ENCODE measurements at places on chromosomes 2 and 18.
A peak's percentile ranks its signal among the peaks of the same experiment; 100 is the strongest.

DNA sequence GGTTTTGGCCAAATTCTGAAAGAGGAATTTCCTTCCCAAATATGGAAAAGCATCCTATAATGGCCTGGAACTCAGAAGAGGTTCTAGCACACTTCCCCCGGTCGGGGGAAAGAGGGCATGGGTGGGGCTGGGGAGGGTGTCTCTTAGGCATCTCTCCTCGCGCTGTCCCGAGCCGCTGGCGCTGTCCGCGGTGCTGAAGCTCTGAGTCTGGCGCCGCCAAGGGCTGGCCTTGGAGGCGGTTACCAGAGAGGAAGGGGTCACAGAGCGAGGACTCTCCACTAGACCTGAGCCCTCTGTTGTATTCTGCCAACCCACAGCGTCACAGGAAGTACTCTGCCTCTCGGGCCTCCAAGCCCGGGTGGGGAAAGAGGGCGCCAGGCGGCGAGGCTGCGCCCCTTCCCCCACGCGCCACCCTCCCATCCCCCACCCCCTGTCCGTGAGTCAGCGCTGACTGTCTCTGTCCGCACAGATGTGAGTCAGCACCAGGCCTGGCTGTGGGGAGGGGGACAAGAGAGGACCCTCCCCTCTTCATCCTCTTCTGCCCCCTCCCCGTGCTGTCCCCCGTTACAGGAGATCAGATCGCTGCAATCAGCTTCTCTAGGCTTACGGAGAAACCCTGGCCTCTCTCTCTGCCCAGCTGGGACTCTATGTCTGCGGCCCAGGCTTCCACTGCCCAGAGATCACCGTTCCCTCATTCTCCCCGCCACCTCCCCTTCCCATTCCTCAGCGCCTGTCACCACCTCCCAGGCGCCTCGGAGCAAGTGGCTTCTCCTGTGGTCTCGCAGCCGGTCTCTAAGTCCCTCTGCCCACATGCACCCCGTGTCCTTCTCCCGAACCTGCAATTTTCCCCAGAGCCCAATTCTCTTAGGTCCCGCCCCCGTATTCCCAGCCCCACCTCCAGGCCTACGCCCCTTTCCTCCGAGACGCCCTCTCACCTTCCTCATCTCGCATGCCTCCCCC is 779 bp downstream of the PTPRN start:
- DNase-seq, result peak; percentile 77

DNA sequence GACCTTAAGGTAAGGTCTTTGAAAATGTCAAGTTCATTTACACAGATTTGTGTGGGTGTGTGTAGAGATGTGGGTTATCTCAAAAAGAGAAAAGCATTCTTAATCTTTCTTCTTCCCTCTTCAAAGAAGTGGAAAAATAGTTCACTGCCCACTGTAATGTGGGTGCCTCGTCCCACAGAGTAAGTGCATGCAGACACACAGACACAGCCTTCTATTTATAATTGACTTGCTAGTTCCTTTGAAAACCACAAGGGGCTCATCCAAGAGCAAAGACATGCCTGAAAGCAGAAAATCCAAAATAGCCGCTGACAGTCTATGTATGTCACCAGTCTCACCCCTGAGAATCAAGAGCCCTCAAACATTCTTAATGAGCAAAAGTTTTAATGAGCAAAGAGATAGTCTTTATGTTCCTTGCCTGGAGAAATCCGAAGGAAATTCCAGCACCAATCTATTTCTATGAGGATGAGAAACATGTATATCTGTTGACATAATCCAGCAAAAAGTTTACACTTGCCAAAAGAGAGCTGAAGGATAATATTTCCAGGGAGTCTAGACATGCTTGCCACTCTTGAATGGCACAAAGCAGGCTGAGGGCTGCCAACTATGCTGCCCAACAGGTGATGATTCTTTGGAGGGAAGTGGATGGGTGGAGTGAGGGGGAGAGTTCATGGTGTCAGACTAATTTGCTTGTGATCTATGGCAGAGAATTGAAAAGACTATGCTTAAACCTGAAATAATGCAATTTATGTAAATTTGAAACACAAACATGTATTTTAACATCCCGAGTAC is 93.9 kb downstream of the ACVR1 start:
- no peak for DNase-seq

- DNase-seq, result no peak
Measured at GRCh38 chr18:2135309-2135708, 436.0 kb downstream of the METTL4 start.

DNA sequence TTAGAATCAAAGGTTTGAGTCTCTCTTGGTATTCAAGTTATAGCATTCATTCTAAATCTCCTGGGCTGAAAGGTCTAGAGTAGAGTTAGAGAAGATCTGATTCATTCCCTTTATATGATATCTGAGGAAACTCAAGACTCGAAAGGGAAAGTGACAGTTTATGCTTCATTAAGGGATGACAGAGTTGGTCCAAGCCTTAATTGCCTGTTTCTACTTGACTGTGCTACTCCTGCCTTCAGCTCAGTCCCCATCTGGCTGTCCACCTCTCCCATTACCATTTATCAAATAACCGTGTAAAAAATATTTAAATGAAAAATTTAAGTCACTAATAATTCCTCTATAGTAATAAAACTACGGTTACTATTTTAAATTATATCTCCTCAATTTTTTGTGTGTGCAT is 537.1 kb upstream of the MEX3C start:
- DNase-seq, result no peak

- no peak for DNase-seq
Measured at GRCh38 chr2:8502316-8502715, 179.5 kb upstream of the ID2 start.

All from A172 (cell line).